GM12878 (cell line): ENCODE measurements at places on chromosomes 1 and 21.

DNA sequence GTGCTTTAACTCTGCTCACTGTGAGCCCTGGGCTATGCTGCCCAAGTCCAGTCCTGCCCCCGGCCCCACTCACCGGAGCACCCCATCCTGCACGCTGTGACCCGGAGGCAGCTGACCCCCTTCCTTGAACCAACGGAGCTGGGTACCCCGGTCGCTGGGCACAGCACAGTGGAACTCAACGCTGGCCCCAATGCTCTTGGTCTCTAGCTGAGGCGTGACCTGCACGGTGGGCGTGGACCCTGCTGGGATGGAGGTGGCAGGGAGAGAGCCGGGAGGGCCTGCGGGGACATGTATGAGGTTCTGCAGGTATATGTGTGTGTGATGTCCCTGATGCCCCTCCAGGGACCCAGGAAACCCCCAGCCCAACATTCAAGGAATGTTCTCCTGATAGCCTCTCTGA is 24.7 kb downstream of the LDLRAD2 start:
- DNase-seq: no peak

- DNase-seq: no peak
Observed at GRCh38 chr1:61770131-61770530, 27.9 kb downstream of the PATJ start.

GRCh38 chr1:15764269-15764764 is 5.7 kb downstream of the FBLIM1 start:
- no peak for DNase-seq

DNA sequence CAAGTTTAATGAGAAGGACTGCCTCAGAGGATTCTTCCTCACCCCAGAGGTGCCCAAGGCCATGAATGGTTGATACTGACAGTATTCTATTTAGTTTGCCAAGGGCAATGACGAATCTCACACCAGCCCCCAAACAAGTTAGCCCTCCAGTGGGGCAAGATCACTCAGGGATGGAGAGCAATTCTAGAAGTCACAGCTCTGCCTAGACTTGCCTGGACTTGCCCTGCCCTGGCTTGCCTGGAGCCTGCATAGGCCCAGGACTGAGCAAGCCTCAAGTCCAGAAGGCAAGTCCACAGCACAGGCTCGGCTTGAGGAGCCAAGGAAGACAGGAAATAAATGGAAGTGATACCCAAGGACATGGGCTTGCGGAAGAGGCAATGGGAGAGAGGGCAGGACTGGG is 39.5 kb upstream of the RGS16 start:
- DNase-seq: no peak

DNA sequence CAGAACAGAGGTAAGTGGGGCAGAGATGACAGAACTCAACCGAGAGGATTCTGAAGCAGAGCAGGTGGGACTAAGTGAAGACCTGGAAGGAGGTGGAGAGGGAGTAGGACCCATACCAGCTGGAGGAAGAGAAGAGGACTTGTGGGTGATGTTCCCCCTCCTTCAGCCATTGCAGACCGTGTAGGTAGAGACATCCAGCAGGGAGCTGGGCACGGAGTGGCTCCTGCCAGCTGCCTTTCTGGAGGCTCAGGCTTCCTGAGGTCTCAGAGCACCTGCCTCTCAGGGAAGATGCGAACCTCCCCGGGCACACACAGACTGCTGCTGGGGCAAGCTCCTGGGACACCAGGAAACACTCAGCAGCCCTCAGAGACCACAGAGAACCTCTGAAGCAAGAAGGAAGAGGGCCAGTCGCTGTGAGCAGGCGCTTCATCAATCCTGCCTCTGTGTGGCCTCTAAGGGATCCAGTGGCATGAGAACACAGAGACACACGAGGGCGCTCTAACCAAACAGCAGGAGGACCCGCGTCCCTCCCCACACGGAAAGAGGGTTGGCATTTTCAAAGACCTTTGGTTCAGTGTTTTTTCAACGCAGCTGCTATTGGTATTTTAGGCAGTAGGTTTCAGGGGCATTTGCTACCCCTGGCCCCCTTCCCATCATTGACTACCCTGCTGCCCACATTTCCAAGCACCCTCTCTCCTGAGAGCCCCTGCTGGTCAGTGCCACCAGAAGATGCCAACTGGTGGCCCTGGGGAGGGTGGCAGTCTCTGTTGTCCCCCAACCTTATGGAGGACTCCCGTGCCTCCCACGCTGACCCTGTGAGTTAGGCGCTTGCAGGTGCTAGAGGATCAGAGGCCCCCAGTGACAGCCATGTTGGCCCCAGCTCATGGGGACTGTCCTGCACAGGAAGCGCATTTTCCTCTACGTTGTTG is 89.6 kb upstream of the EDN2 start:
- DNase-seq: peak; percentile 56

DNA sequence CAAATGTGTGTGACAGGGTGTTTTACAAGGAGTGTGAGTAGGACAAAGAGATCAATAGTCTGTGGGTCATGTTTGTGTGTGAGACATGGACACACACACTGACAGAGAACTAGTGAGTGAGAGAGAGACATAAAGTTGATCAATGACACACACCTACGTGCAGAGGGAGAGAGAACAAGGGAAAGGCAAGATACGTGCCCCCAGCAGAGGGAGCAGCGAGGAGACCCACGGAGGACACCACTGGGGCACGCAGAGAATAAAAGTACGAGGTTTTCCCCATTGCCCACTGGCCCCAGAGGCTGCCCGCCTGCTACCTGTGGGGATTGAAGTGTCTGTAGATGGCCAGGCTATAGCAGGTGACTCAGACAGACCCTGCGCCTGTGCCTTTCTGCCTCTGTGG is 130.2 kb upstream of the CSF3R start:
- DNase-seq: no peak

DNA sequence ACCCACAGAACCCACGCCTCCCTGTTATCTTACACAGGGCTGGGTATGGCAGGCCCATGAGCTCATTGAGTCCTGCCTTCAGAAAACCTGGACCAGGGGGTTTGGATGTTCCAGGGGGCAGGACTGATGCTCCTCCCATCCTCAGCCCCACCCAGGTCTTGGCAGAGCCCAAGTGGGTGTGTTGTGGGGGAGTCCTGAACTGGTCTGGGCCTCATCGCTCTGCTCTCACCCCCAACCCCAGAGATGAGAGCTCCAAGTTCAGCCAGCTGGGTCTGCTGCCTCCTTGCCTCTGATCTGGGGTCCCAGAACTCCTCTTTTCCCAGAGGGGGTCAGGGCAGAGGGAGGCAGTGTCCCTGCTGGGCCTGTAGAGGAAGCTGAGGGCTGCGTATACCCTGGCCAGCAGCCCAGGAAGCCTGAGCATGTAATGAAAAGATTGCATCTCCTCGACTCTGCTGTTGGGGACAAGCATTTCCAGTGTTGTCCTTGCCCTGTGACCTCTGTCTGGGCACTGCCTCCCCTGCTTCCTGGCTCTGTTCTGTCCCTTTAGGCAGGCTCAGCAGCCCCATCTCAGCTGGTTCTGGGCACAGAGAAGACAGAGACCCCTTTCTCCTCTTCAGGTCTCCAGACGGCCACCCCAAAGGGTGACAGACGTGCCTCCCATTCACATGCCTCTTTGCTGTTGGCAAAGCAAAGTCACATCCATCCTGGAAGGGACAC is 54.7 kb upstream of the EPS8L3 start:
- no peak for DNase-seq

DNA sequence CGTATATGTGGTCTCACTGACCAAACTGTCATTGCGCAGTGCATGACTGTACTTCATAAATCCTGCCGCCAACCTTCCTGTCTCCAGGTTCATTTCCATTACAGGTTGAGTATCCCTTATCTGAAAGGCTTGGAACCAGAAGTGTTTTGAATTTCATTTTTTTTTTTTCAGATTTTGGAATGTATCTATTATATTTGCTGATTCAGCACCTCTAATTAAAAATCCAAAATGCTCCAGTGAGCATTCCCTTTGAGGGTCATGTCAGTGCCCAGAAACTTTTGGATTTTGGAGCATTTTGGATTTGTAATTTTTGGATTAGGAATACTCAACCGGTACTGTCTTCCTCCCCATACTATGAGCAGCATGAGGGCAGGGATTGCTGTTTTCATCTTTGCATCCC is 30.7 kb upstream of the RBBP5 start:
- no peak for DNase-seq

- DNase-seq: no peak
Observed at GRCh38 chr1:18938707-18939070, 17.8 kb downstream of the IFFO2 start.

DNA sequence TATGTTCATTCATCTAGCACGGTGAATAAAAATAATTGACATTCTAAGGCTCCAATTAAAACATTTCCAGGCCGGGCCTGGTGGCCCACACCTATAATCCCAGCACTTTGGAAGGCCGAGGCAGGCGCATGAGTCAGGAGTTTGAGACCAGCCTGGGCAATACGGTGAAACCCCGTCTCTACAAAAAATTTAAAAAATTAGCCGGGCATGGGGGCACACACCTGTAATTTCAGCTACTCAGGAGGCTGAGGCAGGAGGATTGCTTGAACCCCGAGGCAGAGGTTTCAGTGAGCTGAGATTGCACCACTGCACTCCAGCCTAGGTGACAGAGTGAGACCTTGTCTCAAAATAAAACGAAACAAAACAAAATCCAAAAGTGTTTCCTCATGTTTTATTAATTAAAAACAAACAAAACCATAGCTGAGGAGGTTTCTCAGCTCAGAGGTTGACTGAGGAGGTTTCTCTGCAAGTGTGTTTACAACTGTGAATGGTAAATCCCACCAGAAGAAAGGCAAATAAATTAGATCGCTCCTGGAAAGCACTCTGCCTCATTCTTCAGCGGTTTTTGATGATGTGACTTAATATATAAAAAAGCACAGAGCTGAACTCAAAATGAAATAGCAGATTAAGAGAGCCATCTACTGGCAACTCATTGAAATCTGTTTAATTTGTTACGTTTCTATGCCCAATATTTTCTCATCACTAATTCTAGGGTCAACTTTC is 37.7 kb upstream of the ATG4C start:
- DNase-seq: no peak
